ENCODE measurements at places on chromosomes 16 and 17. TPM values are rescaled to one million over a fixed set of nuclear protein-coding genes. Genes with fewer than 3 reads are reported as not detected.

The RPAIN gene
- total RNA-seq: 56.1 TPM

The KCNG4 gene
- not detected for total RNA-seq

- DNase-seq: no peak
These were observed 2.1 kb downstream of the CASKIN1 start for GRCh38 chr16:2194166-2194834.

DNA sequence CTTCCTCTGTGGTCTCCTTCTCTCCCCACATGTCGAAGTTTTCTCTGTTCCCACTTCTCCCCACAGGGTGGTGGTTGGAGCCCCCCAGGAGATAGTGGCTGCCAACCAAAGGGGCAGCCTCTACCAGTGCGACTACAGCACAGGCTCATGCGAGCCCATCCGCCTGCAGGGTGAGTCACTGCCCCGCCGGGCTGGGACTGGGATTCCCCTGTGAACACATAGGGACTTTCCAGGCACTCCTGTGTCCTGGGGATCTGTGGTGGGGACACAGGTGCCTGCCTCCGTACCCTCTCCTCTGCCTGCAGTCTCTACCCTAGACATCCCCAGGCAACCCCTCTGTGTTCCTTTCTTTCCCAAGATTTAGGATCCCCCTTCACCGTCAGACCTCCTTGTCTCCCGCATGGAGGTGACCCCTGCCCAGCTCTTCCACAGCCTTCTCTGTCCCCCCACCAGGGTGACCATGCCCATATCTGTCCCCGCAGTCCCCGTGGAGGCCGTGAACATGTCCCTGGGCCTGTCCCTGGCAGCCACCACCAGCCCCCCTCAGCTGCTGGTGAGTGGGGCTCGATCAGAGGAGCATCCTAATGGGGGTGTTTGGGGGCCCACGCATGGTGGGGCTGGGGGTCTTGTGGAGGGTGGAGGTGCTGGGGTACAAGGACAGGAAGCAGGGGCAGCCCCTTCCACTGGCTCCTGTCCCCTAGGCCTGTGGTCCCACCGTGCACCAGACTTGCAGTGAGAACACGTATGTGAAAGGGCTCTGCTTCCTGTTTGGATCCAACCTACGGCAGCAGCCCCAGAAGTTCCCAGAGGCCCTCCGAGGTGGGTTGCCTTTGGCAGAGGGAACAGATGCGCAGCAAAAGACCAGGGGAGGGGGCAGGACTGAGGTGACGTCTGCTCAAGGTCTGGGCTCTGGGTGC lies 5.8 kb downstream of the ITGAM start:
- DNase-seq: peak; percentile 68

The IRX5 gene
- 1.6 TPM for total RNA-seq

The CCL16 gene
- not detected for total RNA-seq
